OCI-LY7 (cell line): ENCODE measurements at places on chromosomes 5 and 9.

GRCh38 chr5:77210964-77211690 lies 647 bp downstream of the PDE8B start:
- no peak for DNase-seq

GRCh38 chr5:40365342-40366330 lies 314.1 kb upstream of the PTGER4 start:
- no peak for DNase-seq

DNA sequence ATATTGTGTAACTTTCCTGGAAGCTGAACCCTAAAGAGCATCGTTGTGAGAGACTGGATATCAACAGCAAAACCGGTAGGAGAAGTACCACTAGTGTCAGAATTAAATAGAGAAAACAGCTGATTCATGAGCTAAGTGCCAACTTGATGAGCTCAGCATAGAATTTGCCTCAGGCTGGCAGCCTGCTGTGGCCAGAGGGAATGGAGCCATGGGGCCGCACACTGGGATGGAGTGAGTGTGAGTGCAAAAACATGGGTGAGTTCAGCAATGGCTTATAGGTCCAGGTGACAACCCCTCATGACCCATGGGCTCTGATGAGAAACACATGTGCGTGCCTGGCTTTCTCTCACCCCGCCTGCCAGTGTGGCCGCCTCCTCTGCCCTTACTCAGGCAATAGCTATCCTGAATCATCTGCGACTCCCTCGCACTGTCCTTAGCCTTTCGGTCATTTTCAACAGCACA lies 25.4 kb downstream of the ADAMTS16 start:
- DNase-seq: no peak

DNA sequence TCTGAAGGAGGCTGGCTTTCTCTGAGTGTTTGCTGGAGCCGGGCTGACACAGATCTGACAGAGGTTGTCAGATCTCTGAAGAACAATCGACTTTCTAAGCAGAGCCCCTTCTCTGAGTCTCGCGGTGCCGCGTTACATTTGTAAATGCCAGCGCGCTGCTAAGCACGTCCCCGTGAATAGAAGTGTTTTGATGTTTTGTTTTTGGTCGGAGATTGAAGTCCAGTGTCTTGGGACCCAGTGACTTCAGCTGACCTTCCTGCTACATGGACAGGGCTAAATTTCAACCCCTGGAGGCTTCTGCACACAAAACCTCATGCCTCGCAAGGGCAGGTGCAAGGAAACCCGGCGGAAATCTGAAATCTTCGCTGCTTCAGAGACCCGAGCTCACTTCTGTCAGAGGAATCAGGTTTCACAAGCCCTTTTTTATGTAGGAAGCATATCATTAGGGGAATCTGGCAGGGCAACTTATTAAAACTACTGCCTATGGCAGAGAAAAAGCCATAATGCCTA lies 27.2 kb downstream of the NEUROG1 start:
- DNase-seq: no peak

DNA sequence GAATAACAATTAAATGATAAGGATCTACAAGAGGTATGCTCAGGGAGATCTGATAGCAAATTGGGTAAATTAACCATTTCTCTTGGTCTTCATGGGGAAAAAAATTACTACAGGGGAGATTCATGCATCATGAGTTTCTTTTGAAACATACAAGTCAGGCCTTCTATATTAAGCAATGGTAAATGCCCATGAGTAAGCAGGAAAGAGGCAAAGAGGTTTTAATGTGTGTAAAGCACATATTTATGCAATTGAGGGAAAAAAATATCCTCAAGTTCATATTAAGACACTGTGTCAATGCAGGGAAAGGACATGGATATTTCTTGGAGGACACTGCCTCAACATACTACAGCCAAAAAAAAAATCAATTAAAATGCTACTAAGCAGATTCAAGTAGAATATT lies 73.4 kb upstream of the NR4A3 start:
- no peak for DNase-seq

GRCh38 chr9:88954066-88954465 lies 37.2 kb upstream of the S1PR3 start:
- DNase-seq: no peak

DNA sequence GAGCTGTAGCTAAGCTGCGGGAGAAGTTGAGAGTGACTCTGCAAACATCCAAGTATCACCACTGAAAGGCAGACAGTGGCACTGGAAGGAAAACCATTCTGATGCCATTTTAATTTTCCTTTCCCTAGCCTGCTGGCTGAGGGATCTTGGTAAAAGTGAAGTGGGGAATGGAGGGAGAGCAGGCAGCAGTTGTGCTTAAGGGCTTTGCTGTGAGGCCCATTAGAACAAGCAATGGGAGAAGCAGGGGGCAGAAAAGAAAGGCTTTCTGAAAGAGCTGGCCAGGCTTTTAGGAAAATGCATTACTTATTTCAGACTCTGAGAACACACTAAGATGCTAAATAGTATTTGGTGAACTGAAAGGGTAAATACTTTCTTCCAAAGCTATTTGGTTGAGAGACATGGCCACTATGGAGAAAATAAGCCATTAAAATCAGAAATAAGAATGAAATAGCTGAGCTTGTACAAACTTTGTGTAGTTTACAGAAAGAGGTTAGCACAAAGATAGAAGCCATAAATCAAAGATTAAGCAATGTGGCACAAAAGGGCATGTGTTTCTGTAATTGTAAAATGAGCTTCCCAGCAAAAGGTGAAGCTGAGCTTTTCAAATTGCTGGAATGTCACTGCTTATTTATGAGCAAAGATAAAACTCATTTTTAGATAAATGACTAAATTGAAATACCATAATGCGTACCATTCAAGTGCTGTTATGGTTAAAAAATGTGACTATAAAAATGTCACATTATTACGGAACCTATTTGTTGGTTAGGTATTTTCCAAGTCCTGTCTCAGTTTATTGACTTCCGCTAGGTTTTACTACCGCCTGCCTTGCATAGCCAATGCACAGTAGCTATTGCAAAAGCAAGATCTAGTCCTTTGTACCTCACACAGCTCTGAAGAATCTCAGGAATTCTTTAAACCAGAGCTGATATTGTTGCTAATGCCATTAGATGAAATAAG lies 20.8 kb downstream of the SNCAIP start:
- DNase-seq: no peak

GRCh38 chr5:652023-652515 lies 39.9 kb downstream of the CEP72 start:
- DNase-seq: no peak

- DNase-seq: peak; percentile 76
These were observed 41.1 kb downstream of the GALNT12 start for GRCh38 chr9:98848450-98849149.

DNA sequence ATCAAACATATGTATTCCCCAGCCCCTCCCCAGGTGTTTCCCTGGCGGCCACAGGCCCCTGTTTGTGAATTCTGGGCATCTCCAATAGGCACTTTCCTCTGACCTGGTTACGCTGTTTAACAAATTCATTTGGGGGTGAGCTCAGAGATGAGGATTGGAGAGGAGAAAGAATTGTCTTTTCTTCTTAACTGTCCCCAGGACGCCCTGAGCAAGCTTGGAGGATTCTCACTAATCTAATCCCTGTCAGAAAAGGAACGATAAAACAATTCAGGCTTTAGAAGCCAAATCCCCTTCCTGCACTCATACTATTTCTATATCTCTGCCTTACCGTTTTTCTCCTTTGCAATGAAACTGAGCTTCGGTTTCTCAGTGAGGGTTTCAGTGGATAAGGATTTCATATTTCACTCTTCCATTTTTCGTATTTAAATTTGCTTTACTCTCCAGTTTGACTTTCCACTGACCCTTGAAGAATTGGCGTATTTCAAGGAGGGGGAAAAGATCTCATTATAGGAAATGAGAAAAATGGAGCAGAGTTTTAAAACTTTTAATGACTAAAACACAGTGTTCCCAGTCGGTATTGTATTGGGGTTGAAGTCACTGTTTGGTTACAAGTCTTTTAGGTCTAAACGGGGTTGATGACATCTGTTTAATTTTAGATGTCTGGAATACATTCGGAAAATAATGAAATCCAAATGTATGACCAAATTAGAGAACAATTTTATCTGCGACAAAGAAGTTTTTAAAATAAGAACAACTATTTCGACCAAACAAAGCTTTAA lies 180.1 kb downstream of the MACROH2A1 start:
- no peak for DNase-seq

- DNase-seq: no peak
These were observed 28.0 kb upstream of the ENHO start for GRCh38 chr9:34550681-34551270.

DNA sequence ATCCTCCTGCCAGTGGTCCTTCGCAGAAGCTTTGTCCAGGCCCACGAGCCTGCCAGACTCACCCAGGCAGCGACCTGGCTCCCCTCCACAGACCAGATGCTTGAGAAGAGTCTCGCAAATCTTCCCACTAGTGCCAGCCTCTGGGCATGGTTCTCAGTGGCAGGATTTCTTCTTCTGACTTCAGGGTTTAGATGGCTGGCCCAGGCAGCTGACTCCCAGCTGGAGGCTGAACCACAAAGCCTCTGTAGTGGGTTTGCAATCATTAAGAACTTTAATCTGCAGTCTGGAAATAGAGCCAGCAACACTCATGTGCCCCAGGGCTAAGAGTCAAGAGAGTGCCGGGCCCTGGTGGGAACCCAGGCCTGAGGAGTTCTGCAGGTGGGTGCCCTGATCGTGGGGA lies 90.6 kb upstream of the ICE1 start:
- no peak for DNase-seq

GRCh38 chr9:87445646-87446045 lies 52.0 kb upstream of the DAPK1 start:
- peak; percentile 74 for DNase-seq

DNA sequence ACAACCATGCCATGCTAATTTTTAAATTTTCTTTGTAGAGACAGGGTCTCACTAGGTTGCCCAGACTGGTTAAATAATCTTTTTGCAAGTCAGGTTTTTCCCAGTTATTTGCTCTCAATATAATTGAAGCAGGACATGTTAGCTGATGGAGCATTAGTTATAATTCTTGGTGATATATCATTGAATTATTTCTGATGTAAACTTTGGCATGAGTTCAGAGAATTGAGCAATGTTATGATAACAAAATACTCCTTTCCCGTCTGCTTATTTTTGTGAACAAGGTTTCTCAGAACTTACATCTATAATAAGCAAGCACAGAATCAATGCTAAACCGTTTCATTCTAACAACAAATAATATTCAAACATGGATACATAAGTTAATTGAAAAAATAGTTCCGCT lies 37.8 kb downstream of the BHMT start:
- no peak for DNase-seq

DNA sequence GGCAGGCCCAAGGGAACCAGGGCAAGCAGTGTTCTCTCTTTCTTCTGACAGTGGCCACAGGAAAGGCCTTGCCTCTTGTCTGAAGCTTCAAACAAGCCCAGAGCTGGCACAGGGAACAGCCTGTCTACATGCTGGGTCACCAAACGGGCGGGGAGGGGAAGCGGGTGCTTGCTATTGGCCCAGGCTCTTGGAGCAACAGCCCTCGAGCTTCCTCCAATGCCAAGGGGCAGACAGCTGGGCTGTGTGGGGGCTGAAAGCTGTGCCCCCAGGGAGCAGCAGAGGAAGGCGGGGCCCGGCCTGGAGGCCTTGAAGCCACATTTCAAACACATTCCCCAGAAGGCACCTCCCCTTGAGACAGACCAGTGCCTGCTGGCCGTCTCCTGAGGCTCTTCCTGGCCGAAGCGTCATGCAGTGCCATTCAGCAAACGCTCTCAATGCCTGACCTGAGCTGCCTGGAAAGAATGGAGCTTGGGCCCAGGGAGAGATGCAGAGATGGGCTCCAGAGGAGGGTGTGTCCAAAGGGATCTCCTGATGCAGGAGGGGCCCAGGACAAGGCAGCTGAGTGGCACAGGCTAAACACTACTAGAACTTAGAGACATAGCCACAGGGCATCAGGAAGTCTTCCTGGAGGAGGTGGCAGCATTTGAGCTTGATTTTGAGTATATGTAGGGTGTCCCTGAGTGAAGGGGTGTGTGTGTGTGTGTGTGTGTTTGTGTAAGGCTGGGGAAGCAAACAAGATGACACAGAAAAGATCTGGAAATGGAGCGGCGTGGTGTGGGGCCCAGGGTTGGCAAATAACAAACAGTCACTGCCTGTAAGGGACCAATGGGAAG lies 2.5 kb downstream of the FIBCD1 start:
- no peak for DNase-seq

DNA sequence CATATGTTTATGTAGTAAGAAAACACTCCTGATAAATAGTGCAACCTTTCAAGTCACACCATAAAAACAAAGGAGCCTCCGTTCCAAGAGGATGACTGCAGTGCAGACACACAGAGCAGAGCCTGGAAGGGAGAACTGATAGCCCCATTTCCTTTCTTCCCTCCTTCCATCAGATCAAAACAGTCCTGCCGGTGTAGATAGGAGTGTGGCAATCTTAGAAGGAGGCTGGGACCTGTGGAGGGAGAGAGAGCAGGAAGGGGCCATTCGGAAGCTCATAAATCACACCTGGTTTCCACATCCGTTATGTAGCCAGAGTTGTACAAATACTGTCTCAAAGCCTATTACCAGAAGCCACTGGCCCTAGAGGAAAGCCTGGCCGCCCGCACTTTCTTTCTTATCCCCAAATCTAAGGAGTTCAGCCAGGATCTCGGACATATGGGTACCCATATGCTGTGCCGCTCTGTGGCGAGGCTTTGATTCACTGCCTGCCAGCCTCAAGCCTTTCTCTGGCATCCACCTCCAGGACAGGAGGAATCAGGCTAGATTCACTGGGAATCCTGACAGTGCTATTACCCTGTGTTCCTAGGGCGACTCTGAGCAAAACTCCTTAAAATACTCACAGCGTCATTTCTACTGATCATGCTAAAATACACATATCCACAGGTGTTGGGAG lies 26.9 kb downstream of the DAP start:
- no peak for DNase-seq

- DNase-seq: no peak
These were observed 425.9 kb upstream of the MPDZ start for GRCh38 chr9:13705373-13705772.

DNA sequence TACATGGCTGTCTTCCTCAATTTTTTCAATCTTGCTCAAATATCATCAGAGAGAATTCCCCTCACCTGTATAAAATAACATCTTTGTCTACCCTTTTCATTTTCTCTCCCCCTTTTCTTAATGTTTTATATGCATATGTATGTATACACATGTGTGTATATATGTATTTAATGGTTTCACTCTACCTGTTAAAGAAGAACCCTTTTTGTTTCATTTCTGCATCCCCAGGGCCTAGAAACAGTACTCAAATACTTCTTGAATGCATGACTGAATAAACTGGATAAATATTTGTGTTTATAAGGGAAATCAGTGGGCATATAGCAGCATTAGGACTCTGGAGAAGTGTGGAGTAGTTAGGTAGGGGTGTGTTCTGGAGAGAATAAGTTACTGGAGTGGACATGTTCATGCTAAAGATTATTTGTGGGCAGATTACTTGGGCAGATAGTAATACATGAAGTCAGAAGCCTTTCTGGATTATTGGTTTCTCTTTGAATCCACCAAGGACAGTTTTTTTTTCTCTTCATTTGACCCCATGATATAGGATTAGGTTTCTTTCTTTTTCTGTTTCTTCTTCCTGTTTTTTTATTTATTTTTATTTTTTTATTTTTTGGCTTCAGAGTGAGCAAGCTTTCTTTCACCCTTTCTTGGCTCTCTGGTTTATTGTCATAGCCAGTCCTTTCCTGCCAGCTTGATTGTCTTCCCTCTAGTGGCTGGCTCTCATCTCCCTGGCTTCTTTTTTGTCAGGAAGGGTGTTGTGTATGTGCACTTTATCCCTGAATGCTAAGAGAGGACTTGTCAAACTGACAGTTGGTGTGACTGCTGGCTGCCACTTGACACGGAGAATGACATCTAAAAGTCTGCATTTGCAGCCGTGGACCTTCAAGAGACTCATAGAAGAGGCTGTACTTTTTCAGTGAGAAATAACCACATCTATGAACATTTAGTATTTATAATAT lies 89.3 kb downstream of the ZCCHC7 start:
- DNase-seq: peak; percentile 51

- DNase-seq: no peak
These were observed 142.9 kb upstream of the DAP start for GRCh38 chr5:10903786-10904560.
